ENCODE measurements at places on chromosomes 6 and 20.

- DNase-seq, result no peak
Measured at GRCh38 chr6:46011188-46012085, 4.2 kb downstream of the CLIC5 start.

DNA sequence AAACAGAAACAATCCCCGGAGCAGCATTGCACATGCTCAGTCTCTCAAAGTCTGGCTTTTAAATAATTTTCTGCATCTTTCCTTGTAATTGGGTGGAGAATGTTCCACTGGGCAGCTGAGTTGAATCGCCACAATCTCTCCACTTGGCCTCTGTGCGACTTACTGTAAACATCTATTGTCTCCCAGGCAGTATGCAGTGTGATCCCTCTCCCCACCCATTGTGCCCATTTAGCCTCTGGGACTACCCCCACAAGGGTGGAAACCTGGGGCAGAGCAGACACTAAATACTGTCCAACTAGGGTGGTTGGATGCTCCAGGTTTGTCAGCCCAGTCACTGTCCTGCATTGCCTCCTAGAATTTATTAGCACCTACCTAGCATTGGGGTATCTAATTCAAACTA is 96.2 kb downstream of the JARID2 start:
- no peak for DNase-seq

- DNase-seq, result no peak
Measured at GRCh38 chr6:125586074-125586473, 163.4 kb upstream of the HEY2 start.

GRCh38 chr6:125356884-125357283 is 55.1 kb upstream of the HDDC2 start:
- no peak for DNase-seq

DNA sequence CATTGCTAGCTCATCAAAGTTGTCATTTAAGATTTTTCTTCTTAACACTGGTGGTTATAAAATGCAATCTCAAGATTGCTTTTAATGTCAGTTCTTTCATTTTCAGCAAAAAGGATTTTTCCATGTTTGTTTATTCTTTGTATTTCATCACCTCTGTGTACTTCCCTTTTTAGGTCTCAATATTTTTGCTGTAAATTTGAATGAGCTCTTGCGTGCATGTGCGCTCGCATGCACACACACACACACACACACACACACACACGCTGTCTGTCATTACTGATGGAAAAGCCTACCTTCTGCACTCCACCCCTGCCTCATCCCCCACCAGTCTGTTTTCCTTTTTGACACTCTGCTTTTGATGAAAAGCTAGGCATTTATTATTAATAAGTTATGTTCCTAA is 85.3 kb upstream of the FYN start:
- no peak for DNase-seq
